ENCODE measurements at places on chromosomes 16 and 17. TPM values are rescaled to one million over a fixed set of nuclear protein-coding genes. Genes with fewer than 3 reads are reported as not detected.
A peak's percentile ranks its signal among the peaks of the same experiment; 100 is the strongest.

NRN1L gene
- 26.1 TPM for polyA plus RNA-seq

HBQ1 gene
- polyA plus RNA-seq = 8.5 TPM

- no peak for DNase-seq
These were observed 158.3 kb upstream of the KCNJ16 start for GRCh38 chr17:69916761-69917160.

CTRL gene
- polyA plus RNA-seq = 12.8 TPM

GRCh38 chr16:83231729-83232128 lies 576.0 kb upstream of the HSBP1 start:
- DNase-seq = no peak

DNA sequence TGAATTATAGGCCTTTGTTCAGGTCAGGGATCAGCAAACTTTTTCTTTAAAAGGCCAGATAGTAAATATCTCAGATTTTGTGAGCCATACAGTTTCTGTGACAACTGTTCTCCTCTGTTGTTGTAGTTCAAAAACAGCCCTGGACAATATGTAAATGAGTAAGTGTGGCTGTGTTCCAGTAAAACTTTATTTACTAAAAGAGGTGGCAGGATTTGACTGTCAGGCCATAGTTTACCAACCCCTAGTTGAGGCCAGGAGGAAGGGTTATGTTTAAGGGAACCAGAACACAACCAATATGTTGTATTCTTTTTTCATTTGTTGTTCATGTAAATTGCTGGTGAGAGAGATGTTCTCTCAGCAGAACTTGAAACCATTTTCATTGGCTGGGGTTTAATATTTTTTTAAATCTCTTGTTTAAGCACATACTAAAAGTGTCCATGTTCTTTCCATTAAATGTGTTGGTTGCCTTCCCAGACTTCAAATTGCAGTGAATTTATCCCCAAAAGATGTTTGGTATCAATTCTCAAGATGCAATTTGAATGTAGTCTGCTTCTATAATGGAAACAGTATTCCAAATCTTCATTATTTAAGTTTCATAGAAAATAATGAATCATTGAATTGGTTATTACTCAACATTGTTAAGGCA lies 260.3 kb downstream of the FTO start:
- no peak for DNase-seq

DNA sequence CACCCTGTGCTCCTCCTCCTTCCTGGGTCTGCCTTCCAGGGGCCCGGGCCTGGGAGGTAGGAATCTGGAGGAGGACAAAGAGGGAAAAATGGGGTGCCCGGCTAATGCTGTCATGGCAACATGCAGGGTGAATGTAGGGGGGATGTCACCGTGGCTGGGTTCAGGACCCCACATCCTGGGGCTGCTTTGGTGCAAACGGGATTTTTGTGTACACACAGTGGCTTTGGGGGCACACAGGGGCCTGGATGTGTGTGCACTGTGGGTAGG lies 37.0 kb upstream of the CDC42EP4 start:
- DNase-seq = no peak

- DNase-seq = no peak
These were observed 3.4 kb downstream of the ADAM11 start for GRCh38 chr17:44761932-44762810.

- peak; percentile 45 for DNase-seq
These were observed 25.8 kb downstream of the COX4I1 start for GRCh38 chr16:85825326-85825725.

- DNase-seq = no peak
These were observed 48.0 kb upstream of the ZFHX3 start for GRCh38 chr16:73095885-73096421.

- DNase-seq = peak; percentile 95
These were observed at the start of gene RARA for GRCh38 chr17:40309031-40309948. RARA (plus strand) TSS chr17:40309180; CDS start chr17:40331219, 22,039 bp downstream.

GRCh38 chr17:3884188-3884587 lies 8.7 kb downstream of the CAMKK1 start:
- DNase-seq = no peak

DNA sequence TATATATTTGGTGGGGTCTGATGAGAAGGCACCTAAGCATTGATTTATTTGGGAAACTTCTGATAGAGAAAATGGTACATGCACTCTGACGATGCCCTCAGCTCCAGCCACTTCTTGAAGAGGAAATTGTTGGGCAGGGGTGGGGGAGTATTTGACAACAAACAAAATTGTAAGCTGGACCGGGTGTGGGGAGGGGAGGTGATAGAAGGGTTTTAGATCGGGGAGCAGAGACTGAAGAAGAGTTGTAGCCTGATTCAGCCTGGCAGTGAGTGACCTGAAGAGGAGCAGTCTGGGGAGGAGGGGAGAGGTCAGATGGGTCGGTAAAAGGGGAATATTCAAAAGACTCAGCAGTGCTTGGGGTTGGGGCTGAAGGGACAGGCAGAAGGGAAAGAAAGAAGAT lies 2284.7 kb downstream of the TP53TG3F start:
- DNase-seq = no peak

LRRC75A gene
- polyA plus RNA-seq = 5.2 TPM

GRCh38 chr17:75898065-75898464 lies 1.3 kb upstream of the TRIM65 start:
- DNase-seq = no peak

DNA sequence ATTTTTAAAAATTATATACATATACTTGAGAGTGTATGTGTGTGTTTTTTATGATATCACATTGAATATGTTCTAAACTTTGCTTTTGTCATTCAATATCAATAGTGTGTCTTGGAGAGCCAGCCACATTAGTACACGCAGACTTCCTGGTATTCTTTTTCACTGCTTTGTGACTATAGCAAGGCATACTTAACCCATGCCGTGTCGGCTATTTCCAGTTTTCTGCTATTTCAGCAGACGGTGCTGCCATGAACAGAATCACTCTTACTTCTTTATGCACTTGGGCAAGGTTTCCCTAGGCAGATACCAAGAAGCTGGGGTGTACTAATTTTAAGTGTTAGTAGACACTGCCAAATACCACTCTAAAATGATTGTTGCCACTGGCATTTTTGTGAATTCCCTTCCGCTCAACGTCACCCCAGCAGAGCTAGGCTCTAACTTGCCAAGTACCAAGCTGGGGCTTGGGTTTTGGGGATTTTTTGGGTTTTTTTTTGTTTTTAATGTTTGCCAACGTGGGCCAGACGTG lies 134.9 kb downstream of the SOCS1 start:
- no peak for DNase-seq

- DNase-seq = no peak
These were observed 49.3 kb downstream of the CMIP start for GRCh38 chr16:81493755-81494433.

PPP1R1B gene
- 5.4 TPM for polyA plus RNA-seq

DNA sequence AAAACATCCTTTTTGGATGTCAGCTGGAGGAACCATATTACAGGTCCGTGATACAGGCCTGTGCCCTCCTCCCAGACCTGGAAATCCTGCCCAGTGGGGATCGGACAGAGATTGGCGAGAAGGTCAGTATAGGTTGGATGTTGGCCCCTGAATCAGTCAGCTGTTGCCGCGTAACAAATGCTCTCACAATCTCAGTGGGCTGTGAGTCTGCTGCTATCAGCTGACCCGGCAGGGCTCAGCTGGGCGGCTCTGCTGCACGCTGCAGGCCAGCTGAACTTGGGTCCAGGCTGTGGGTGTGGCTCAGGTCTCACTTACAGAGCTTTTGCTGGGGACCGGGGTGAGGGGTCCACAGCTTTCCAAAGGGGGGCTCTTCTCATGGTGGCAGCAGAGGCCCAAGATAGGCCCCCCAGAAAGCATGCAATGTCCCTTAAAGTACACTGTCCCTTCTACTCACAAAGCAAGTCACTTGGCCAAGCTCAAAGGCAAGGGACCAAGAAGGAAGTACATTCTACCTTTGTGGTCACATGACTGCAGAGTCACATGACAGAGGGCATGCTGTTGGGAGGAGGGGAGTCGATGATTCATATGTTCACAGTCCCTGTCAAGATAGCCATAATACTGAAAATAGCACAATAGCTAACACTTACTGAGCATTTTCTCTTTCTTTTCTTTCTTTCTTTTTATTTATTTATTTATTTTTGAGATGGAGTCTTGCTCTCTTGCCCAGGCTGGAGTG lies 134.2 kb downstream of the ABCC1 start:
- no peak for DNase-seq

DNA sequence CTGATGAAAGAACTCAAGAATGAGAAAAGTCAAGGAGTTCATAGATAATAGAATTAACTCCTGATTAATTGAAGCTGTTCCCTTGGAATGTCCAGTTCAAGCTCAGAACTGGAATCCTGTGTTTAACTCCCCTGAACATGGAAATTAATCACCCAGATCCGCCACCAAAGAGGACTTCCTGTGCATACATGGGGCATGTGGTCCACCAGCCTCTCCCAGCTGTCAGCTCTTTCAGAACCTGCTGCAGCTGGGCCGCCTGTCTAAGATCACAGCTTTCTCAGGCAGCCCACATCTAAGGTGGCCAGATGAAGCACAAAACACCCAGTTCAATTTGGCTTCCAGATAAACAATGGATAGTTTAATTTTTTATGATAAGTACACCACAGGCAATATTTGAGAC lies 203.7 kb upstream of the COX10 start:
- no peak for DNase-seq

DNA sequence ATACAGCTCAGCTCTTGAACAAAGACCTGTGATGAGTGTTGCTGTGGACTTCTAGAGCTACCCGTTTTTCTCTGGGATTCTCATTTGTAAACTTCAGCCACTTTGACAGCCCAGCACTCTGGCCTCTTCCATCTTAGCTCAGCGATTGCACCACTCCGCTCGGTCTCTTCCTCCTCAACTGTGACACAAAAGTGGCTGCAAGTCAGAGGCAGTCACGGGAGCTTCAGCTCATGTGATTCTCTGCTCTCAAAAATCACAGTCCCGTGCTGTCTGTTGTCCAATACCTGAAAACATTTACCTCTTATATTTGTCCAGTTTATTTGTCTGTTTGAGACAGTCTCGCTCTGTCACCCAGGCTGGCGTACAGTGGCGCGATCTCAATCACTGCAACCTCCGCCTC lies 75.7 kb upstream of the DNAH17 start:
- DNase-seq = no peak

TMEM98 gene
- 54.5 TPM for polyA plus RNA-seq

- no peak for DNase-seq
These were observed 170.7 kb downstream of the NTN1 start for GRCh38 chr17:9192010-9192409.

- DNase-seq = no peak
These were observed 81.7 kb downstream of the CYB561 start for GRCh38 chr17:63364387-63364786.

DNA sequence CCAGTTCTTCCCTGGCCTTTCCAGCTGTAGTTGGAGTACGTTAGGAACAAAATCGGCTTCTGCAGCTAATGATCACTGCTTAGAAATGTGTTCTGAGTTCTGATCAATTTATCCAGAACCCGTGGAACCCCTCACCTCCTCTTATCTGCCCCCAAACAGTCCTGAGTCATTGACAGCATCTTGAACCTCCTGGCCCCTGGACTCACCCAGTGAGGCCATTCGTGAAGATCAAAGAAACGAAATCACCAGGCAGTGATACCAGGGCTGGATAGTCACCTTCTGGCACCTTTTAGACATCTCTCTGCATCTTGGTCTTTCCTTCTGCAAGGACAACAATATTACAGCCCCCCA lies 17.0 kb upstream of the EXOC7 start:
- DNase-seq = no peak

- peak; percentile 90 for DNase-seq
These were observed 1.7 kb upstream of the PGAP6 start for GRCh38 chr16:383326-384051.

Data from GM23338 (cell line).